ENCODE measurements at places on chromosomes 7 and 10.

GRCh38 chr7:71633551-71634008 lies 501.6 kb downstream of the GALNT17 start:
- no peak for DNase-seq

DNA sequence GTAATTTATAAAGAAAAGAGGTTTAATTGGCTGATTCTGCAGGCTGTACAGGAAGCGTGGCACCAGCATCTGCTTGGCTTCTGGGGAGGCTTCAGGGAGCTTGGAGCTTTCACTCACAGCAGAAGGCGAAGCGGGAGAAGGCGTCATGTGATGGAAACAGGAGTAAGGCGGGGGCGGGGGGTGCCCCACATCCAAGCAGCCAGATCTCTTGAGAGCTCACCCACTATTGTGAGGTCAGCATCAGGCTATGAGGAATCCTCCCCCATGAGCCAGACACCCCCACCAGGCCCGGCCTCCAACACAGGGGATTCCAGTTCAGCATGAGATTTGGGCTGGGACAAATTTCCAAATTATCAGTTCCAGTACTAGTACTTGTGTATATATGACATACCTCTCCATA lies 46.2 kb downstream of the WDR37 start:
- DNase-seq, result no peak

GRCh38 chr10:72026278-72027111 lies 61.9 kb downstream of the SPOCK2 start:
- DNase-seq, result no peak

DNA sequence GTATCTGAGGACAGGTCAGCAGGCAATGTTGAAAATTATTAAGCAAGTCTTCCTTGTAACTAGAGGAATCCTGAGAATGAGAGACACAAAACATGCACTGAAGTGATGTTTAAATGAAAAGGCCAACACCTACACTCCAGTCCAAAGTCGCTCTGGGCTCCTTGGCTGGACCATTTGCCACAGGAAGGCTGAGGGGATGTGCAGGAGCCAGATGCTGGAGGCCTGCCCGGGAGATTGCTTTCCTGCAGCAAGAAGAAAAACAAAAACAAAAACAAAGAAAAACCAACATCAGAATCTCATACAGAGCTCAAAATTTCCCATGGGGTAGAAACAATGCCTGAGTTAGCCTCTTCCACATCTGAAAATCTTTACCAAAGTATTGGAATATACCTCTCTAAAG lies 157.0 kb downstream of the DGKI start:
- DNase-seq, result no peak

- DNase-seq, result no peak
Observed at GRCh38 chr7:43351683-43352082, 231.2 kb upstream of the STK17A start.

GRCh38 chr10:69503001-69503895 lies 52.0 kb downstream of the TSPAN15 start:
- DNase-seq, result no peak

DNA sequence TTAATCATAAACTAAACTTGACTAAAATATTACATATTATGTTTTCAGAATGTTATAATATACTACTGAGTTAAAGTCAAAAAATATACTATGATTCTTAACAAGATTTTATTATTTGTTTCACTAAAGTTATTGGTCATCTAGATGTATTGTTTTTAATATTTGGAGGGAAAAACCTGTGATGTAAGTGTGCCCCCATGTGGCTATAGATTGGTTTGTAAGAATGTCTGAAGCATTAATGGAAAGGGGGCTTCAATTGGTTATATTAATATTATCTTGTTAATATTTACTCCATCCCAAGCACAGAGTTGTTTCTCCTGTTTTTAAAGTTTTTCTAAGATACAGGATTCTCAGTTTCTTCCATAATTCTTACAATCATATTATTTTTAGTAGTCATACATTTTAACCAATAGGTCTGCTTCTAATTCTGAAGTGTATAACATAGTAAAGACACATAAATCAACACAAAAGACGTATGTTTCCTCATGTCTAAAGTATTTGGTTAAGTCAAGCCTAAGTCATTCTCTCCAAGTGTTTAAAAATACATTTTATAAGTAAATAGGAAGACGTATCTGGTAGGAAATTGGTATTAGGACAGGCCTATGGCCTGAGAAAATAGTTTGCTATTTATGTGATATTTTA lies 58.0 kb downstream of the GNAT3 start:
- DNase-seq, result peak; percentile 45

DNA sequence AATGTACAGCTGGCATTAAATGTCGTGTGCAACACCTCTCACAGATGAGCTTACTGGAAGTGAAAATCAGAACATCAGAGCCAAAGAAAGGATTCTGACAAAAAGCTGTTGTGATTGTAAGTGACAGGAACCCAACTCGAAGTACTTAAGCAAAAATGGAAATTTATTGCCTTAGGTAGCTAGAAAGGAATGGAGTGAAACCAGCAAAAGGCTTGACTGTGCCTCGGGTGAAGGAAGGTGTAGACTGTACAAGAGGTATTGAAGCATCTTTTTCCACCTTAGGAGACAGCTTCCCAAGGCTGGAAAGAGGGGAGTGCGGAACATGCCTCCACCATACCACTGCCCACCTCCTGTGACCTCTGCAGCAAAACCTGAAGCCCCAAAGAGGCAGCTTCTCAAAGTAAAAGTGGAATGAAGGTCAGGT lies 27.3 kb upstream of the ITGB1 start:
- no peak for DNase-seq

GRCh38 chr7:43108255-43109011 lies 4.0 kb upstream of the HECW1 start:
- DNase-seq, result peak; percentile 76

DNA sequence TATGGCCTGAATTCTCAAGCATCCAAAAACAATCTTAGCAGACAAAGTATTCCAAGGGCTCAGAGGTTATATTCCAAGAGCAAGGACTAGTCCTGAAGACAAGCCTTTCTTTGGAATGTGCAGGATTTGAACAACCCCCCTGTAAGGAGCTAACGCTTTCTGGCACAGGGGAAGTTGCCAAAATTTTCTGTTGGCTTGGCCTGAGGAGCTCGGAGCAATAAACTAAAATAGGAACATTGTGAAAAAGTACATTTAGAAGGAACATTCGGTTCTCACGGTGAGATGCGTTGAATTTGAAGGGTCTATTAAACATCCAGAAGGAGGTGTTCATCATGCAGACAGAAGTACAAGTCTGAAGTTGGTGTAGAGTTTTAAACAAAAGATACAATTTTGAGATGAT lies 1030.5 kb upstream of the CELF2 start:
- DNase-seq, result no peak

- DNase-seq, result peak; percentile 90
Observed at GRCh38 chr10:70693619-70694335, 21.5 kb downstream of the ADAMTS14 start.

DNA sequence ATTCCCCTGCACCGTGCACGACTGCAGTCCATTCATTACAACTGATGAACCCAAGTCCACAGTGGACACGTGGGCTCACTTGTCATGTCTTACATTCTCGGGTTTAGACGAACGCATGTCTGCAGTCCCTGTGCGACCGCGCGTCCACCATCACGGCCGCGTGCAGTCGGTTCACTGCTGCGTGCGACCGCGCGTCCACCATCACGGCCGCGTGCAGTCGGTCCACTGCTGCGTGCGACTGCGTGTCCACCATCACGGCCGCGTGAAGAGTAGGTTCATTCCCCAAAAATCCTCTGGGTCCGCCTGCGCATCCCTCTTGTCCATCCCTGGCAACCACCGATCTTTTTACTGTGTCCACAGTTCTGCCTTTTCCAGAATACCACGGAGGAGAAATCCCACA lies 100.5 kb downstream of the MAD1L1 start:
- no peak for DNase-seq

GRCh38 chr10:75042292-75042974 lies 69.0 kb upstream of the SAMD8 start:
- DNase-seq, result no peak

GRCh38 chr10:79063071-79063491 lies 5.7 kb upstream of the ZMIZ1 start:
- DNase-seq, result no peak

- no peak for DNase-seq
Observed at GRCh38 chr10:62887642-62888041, 71.5 kb upstream of the EGR2 start.

DNA sequence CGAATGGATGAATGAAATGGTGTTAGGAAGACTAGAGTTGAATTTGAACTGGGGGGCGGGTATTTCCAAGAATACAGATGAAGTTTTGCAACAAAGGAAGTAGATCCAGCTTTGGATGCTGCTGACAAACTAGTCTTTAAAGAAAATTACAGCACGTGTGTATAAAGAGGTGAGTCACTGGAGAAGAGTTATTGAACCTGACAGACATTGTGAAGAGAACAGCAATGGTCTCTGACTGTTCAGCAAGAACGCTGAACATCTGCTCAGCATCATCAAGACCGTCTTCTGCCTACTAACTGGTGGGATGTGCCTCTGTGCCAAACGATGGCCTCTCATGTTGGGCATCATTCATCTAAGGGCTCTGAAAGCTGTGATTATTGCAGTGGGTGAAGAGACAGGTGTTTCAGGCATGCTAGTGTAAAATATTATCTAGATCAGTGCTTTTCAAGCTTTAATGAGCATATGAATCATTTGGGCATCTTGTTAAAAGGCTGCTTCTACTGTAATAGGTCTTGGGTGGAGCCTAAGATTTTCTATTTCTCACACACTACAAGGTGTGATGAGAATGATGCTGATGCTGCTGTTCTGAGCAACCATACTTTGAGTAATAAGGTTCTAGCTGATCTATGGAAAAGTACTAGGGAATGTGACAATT lies 291.3 kb downstream of the PTEN start:
- no peak for DNase-seq

DNA sequence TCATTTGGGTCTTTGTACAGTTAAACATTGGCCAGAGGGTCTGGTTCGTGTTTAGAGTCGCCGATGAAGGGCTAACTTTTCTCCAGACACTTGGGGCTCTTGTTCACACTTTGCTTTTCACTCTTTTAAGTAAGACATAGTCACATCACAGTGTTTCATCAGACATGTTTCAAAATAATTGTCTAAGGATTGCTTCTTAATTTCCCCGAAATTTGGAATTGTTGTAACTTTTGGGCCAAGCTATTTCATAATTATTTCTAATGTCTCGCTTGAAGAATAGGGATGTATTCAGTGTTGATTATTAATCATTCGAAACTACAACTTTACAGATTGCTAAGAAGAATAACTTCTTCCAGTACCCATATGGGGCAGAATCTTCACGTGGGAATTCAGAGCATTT lies 92.8 kb downstream of the TCF7L2 start:
- DNase-seq, result no peak

DNA sequence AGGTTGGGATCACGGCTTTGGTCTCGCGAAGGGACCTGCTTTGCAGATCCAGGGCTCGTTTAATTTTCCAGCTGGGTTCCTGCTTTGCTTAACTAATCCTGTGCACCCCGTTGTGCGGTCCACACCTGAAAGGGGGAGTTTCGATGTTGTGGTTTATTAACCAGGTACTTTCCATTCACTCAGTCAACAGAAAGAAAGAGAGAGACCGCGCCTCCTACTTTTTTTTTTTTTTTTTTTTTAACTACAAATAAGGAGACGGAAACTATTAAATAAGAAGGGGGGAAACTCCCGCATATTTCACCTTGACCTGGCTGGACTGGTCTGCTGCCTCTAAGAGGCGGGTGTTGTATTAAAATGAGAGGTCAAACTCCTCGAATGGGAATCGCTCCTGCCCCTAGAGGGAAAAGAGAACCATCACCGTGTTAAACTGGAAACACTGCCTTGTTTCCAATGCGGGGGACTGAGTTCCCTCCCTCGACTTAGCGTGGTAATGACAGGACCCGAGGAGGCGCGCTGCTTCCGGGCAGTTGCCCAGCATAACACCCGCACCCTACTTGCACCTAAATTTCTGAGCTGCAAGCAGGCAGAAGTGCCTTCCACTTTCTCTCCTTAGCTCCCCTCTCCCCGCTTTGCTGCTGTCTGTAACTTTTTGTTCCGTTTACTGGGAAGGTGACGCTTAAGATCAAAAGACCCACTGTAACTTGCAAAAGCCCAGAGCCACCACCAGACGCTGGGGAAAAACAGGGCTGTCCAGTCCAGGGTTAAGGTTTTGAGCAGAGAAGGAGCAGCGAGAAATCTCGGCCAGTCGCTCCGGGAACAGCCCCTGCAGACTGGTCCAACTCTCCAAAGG lies 1.1 kb upstream of the ITGB8 start:
- peak; percentile 86 for DNase-seq

Data from SK-N-SH (cell line).